ENCODE measurements at places on chromosomes 1 and 21.

DNA sequence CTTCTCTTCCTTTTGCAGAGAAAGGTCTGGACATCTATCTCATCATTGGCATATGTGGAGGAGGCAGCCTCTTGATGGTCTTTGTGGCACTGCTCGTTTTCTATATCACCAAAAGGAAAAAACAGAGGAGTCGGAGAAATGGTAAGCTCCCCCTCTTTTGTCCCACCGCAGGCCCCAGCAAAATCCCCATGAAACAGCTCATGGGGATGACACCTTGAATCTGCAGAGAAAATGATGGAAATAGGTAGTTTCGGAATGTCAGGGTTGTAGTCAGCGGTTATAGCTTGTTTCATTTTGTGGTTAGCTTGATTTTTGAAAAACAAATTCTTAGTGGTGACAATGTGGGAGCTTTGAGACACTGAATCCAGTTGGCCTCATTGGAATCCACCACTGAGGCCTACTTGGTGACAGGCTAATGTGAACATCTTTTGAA lies 10.3 kb downstream of the CD2 start:
- peak; percentile 85 for DNase-seq

DNA sequence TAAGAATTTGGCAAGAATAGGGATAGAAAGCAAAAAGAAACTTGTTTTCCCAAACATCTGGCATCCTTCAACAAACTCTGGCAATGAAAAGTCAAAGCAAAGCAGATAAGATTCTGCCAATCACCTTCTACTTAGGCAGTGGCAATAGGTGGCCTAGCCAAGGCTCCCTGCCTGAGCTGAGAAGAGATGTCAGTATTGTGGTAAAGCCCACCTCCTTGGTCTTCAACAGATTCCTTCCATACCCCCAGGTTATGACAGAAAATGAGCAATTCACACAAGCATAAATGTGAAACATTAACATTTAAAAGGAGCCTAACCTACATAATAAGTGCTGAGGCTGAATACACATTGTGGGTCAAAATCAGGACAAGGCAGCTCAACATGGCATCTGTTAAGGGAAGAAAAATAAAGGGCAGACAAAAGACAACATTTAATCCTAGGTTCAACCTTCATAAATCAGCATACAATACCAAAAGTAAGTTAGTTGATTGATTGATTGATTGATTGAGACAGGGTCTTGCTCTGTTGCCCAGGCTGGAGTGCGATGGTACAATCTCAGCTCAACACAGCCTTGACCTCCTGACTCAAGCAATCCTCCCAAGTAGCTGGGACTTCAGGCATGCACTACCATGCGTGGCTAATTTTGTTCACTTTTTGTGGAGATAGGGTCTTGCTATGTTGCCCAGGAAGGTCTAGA lies 123.1 kb downstream of the AKT3 start:
- no peak for DNase-seq

DNA sequence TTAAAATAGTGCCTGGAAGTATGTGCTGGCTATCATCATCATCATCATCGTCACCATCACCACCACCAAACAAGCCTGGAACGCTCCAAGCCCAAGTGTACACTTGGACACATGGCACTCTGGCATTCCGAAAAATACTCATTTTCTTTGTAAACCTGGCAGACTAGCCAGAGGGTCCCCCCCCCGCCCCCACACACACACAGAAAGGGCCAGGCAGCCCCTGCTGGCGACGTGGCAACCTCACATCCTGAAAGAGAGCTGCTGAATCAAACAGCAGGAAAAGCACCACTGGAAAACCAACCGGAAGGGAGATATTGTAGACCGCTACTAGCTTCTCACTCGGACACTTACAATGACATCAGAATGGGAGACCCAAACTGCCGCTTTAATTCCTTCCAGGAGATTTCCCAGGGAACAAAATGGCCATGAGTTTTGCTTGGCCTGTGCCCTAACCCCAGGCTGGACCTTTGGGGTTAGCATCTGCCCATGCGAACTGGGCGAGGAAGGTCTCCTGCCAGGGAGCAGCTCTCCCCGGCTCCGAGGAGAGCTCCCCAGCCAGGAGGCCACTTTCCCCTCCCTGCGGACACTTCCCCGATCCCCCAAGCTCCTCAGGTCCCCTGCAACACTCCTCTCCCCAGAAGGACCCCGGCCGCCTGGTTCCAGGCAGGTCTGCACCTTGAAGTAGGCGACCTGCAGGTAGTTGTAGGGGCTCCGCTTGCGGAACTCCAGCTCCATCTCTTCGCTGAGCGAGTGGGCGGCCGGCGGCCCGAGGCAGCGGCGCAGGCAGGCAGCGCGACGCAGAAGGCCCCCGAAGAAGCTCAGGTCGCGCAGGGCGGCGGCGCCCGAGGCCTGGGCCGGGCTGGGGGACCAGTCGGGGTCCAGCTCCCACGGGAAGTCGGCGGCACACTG lies 742 bp downstream of the P3H1 start:
- peak; percentile 82 for DNase-seq

GRCh38 chr1:226778657-226779058 lies 39.6 kb upstream of the ITPKB start:
- no peak for DNase-seq

GRCh38 chr1:9406111-9406510 lies 113.4 kb downstream of the SPSB1 start:
- no peak for DNase-seq

- DNase-seq, result no peak
These were observed 21.5 kb downstream of the OLIG2 start for GRCh38 chr21:33047231-33047630.

- DNase-seq, result no peak
These were observed 26.1 kb downstream of the PROK1 start for GRCh38 chr1:110477041-110477440.

DNA sequence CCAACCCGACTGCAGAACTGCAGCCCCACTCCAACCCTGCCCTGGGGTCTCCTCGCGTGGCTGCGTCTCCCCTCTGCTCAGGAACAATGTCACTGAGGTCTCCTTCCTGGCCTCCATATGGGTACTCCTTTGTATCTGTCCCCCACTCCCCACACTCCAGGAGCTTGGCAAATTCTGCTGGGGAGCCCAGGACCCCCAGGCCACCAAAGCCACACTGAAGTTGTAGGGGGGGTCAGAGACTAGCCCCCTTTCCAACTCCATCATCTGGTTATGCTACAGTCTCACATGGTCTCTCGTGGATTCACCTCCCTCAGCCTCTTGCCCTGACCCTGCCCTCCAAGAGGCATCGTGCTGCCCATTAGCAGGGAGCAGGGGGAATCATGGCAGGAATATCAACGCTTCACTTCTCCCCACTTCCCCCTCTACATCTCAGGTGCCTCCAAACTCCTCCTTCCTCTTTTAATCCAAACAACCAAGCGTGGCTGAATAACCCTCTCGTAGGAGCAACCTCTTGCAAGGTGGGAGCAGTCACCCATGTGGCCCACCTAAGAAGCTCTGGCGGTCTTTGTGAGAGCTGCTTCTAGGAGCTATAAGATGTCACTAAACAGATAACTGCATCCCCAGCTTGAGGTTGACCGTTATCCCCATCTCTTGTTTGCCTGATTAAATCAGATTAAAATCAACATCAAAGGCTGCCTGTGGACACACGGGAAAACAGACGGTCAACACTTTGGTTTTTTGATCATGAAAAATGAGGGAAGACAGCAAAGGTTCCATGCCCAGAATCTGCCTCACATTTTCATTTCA lies 86.4 kb downstream of the MIS18A start:
- no peak for DNase-seq

DNA sequence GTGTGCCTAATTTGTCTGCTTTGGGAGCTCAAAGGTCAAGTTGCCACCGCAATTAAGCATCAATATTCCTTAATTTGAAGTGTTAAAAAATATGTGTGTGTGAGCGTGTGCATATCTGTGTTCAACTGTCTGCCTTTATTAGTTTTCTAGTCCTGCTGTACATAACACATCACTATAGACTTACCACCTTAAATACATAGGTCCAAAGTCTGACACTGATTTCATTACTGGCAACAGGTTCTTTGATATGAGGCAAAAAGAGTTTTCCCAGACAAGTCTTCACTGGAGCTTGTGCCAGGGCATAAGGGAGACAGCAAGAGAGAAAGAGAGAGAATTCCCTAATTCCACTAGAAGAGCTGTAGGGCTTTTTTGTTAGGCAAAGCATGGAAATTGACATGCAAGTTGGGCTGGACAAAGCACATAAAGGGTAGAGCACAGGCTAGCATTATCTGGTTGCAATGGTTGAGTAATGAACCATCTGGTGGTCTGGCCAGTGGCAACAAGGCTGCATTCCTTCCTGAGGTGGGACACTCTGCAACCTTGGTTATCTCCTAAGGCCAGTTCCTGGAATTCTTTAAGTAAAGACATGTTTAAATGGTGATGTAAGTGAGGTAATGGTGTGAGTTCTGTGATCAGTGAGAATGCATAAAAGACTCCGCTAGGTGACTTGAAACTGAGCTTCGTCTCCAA lies 457.2 kb upstream of the ADAMTS5 start:
- DNase-seq, result no peak

GRCh38 chr1:103424650-103425049 lies 100.8 kb upstream of the RNPC3 start:
- DNase-seq, result no peak

- DNase-seq, result no peak
These were observed 185.3 kb upstream of the USP24 start for GRCh38 chr1:55400508-55400907.

Measured in activated effector memory CD4-positive, alpha-beta T cell treated with anti-CD3 and anti-CD28 coated beads, Interleukin-2, amount 50 U/mL, for 16 hours (primary cell).